ENCODE measurements at places on chromosomes 16 and 17.

DNA sequence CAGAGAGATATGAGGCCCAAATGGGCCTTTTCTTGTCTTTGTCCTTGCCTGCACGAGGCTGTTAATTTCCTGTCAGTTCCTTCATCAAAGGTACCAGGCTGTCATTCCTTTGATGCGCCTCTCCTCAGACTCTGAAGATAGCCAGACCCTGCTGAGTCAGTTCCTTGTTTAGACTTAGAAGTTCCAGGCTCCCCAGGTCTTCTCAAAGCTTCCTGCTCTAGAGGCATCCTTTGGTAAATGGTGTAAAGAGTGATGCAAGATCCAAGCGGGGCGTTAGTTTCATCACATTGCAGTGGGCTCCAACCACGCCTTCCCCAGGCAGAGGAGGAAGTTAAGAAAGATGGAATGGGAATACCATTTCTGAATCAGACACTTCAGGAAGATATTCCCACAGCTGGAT lies 4.0 kb upstream of the CDH11 start:
- DNase-seq: no peak

DNA sequence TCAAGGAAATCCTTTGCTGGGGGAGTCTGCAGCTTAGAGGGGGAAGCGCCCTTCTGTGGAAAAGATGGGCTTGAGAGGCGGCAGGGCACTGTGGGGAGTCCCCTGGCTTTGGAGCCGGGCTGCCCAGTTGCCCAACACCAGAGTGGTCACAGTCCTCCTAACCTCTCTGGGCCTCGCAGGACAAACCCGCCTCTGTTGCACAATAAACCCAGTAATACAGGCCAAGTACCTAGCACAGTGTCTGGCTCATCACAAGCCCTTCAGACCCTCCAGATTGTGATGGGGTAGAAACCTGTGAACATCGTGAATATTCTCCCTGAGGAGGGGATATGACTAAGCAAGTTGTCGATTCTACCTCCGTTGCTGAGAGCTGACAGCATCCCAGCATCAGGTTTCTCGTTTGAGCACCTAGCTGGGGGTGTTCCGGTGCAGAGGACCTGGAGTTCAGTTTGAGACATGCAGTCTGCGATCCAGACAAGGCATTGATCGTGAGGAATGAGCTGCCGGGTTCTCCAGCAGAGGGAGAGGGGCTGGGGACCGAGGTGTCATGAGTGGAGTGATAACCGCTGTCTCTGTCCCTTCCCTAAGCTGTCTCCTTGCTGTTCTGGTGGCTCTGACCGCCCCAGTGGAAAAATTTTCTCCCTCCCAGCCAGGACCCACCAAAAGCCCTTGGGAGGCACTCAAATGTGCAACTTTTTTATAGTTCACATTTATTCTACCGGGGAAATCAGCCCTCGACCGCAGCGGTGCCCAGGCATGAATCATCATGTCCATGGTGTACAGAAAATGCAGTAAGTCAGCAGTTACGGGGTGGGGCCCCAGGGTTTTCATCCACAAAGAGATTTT lies 161.9 kb downstream of the WSCD1 start:
- no peak for DNase-seq

- DNase-seq: no peak
Observed at GRCh38 chr17:6374271-6374691, 60.6 kb downstream of the AIPL1 start.

DNA sequence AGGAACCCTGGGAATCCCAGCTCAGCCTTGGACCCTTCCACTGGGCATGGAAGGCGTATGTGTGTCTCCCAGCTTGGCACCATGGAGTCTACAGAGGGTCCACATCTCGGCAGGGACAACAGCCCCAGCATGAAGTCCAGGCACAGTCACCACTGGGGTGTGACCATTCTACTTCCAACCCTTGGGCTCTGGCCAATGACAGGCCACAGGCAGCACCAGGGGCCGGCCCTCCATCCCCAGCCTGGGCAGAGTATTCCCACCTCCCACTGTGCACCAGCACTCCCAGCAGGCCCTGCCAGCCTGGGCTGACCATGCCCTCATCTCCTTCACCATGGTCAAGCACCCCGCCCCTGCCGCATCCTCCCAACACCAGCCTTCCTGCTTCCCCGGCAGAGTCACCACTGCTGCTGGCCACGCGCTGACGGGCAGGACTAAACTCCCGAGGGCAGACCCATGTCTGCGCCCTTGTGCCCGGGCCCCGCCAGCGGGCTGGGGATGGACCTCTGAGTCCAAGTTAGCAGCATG lies 9.5 kb upstream of the PPP1R27 start:
- DNase-seq: no peak

- DNase-seq: no peak
Observed at GRCh38 chr17:37706446-37706845, 38.4 kb downstream of the HNF1B start.

DNA sequence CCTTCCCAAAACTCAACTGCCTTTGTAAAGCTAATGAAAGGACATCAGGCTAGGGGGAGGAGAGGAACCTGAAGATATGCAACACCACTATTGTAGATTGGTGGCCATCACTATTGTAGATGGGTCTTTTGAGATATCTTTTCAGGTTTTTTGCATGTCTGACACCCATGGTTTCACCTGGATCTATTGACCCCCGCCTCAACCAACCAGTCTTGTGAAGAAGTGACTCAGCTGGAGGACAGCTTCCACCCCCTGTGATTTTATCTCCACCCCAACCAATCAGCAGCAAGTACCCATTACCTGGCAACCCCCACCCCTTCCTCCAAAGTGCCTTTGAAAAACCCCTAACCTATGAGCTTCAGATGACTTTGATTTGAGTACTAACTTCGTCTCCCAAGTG lies 382.6 kb upstream of the GOT2 start:
- DNase-seq: no peak

DNA sequence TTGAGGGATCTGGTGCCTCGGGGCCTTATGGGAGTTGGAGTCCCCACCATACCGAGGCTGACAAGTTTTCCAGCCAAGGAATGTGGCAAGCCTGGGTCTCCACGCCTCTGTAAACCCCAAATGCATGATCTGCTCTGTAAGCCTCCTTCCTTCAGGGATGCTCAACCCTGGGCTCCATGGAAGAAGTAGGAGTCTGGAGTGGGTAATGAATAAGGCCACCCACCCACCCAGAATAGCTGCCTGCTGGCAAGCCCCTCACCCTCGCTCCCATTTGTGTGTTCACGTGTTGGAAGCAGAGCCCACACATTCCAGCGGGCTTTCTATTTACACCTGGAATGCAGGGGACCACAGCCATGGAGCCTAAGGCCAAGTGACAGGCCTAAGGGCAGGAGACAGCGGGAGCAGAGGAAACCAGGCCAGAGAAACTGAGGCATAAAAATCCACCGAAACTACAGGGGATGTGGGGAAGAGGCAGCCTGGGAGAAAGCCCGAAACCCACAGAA lies 4.4 kb downstream of the DLG4 start:
- no peak for DNase-seq

- DNase-seq: no peak
Observed at GRCh38 chr16:9499941-9500593, 408.6 kb downstream of the HAPSTR1 start.

GRCh38 chr16:57081744-57082143 lies 10.6 kb upstream of the CPNE2 start:
- DNase-seq: no peak

GRCh38 chr17:15456972-15457722 lies 10.3 kb downstream of the CDRT4 start:
- DNase-seq: no peak

GRCh38 chr17:12591021-12591735 lies 74.5 kb upstream of the MYOCD start:
- DNase-seq: no peak

- no peak for DNase-seq
Observed at GRCh38 chr16:28496844-28497243, 2.4 kb downstream of the APOBR start.

- no peak for DNase-seq
Observed at GRCh38 chr16:85631230-85631629, 18.1 kb downstream of the GSE1 start.

DNA sequence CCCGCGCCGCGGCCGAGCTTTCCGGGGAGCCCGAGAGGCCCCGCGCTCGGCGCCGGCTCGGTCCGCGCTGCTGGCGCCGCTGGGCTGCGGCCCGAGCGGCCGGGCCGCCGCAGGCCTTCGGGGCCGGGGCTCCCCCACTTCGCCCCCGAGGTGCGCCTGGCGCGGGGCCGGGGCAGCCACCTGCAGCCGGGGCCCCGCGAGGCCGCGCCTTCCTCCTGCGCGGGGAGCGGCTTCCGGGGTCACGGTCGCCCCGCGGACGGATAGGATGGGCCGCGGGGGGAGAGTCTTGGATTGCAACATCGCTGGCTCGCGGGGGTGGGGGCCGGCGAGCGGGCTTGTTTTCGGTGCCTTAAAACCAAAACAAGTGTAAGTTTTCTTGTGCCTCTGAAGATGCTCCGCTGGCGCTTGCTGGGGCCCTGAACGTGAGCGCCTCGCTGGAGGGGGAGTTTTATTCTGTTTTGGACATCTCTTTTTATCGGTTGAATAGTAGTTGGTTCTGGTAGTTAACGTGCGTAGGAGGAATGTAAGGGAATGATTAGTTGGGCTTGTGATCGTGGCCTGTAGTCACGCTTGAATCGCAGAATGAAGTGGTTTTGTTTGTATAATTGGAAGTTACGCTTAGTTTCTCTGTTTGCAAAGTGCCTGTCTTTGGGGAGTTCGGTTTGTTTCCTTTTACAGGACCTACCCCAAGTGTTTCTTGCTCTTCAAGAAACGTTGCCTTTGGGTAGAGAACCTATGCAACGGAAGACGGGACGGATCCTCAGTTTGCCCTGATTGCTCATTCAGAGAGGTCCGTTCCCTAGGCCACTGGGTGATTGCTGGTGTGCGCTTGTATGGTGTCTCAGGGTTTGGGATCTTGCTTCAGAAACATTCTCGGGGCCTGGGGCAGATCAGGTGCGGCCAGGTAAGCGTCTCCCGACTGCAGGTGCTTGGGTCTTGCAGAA lies 724 bp downstream of the UBE2I start:
- no peak for DNase-seq

DNA sequence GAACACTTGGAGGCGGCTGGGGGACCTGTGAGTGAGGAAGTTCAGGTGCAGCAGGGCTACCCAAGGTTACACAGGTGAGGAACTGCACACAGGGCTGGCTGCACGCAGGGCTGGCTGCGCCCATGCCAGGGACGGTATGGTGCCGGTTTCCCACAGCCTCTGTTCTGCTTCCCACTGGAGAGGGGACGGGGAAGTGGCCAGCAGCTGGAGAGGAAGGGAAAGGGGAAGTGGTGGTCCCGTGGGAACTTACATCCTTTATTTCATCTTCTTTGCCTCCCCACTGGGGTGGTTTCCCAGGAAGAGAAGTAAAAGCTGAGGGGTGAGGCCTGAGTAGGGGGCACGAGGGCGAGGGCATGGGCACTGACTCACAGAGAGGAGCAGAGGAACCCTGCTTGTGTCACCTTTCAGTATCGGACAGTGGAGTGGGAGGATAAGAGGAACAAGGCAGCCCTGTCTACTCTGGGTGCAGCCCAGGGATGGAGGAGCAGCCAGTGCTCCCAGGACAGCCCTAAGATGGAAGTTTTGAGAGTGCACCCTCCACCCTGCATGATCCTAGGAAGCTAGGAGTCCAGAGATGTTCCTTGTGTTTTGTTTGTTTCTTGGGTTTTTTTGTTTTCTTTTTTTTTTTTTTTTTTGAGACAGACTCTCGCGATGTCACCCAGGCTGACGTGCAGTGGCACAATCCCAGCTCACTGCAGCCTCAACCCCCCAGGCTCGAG lies 25.5 kb upstream of the CDH1 start:
- no peak for DNase-seq

GRCh38 chr16:54501797-54502196 lies 215.2 kb upstream of the IRX3 start:
- no peak for DNase-seq

GRCh38 chr16:4293822-4294457 lies 21.1 kb upstream of the TFAP4 start:
- peak; percentile 45 for DNase-seq

DNA sequence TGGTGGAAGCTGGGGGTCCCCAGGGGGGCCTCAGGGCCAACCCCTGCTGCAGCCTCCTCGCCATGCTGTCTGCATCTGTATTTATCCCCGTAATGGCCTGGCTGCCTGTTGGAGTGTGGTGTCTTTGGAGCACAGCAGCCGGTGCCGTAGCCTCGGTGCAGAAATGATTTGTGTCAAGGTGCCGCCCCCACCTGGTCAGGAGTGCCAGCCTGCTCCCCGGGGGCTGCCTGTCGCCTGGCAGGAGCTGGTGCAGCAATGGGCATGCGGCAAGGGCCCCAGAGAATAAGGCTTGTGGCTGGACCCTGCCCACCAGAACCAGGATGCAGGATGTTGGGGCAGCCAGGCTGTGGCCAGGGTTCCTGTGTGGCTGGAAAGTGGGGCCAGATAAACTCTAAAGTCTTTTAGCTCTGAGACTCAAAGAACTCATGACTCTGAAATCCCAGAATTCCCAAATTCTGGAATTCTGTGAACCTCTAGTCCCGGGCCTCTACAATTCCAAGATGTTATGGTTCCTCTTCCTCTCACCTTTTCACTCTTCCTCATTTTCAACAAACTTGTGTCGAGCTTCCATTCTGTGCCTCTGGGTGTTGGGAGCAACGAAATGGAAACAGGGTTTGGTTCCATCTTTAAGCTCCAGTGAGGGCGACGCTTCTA lies 5.9 kb downstream of the CPNE2 start:
- no peak for DNase-seq

DNA sequence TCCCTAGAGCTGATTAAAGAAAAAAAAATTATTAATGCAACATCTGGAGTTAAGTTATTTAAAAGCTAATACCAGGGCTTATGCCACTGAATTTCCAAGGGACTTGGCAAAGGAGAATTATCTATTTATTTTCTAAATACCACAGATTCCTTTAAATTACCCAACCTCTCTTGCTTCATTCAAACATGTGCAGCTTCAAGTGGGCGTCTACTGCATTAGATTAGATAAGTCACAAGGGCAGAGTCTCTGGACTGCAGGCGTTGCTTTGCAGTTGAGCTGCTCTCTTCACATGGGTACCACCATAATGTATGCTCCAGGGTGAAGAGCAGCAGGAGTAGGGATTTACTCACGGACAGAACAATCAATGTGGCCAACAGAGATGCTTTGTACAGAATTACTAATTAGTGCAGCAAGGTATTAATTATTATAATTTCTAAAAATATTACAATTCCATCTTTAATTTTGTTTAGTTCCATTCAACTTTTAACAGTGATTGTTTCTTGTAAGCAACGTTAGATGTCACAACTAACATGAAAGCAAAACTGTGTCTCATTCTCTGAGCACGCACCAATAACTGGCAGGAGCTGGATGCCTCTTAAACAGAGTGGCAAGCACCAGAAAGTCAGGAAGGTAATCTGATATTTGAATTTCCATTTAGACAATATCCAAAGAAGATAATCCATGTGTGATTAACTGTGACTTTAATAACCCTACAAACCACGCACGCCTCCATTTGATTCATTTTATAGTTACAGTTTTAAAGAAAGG lies 214.2 kb downstream of the STX8 start:
- no peak for DNase-seq

Measured in frontal cortex (tissue), 4 donors.